ENCODE measurements at places on chromosomes 7 and 10.

GRCh38 chr10:13328126-13328525 is 20.0 kb downstream of the SEPHS1 start:
- DNase-seq = no peak

- DNase-seq = no peak
Measured at GRCh38 chr7:13007331-13007730, 319.9 kb downstream of the ARL4A start.

- no peak for DNase-seq
Measured at GRCh38 chr10:77865580-77866324, 60.8 kb downstream of the DLG5 start.

- no peak for DNase-seq
Measured at GRCh38 chr10:28761084-28761846, 83.9 kb downstream of the BAMBI start.

DNA sequence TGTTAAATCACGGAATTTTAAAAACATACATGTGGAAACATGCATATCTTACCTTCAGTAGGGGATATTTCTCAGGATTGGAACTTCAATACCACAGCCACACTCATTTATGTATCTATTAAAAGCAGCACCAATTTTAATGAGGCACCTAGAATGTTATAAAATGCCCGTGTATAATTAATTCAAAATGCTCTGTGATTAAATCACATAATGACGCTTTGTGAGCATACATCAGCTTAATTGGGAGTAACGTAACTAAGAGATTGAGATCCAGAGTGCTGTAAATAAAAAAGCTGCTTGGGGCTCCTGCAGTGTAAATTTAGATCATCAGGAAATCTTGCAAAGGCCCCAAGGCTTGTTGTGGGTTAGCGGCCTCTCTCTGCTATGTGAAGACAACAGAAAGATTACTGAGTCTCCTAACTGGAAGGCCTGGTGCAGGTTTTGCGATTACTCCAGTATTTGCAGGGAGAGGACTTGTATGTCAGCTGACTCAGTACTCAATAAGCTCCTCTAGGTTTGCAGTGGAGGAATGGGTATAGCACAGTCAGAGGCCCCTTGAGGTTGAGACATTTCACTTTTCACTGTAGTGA is 195.5 kb upstream of the PHYHIPL start:
- DNase-seq = no peak

Measured in stimulated activated naive CD8-positive, alpha-beta T cell treated with anti-CD3 and anti-CD28 coated beads, Interleukin-15, Interleukin-2, amounts not matched to agents 100 U/mL and 50 U/mL, for 24 hours (primary cell).